ENCODE measurements at places on chromosomes 11 and 22.

- no peak for DNase-seq
These were observed 6.5 kb upstream of the NPAS4 start for GRCh38 chr11:66414120-66414934.

DNA sequence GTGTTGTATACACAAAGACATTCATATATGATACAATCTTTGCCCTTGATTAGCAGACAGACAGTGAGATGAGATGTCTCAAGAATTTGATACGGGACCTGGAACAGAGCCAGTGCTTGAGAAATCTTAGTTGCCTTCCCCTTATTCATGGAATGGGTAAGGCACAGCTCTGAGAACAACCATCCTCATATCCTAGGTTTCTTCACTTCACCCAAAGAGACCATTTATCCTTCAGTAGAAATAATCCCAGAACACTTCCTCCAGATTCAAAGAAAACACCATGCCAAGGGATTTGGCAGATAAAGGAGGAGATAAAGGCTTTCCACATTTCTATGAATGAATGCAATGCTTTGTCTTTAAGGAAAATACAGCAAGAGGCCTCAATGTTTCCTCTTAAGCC lies 8.8 kb upstream of the IZUMO1R start:
- DNase-seq: no peak

- no peak for DNase-seq
These were observed 6.3 kb downstream of the TTLL12 start for GRCh38 chr22:43180670-43181069.

- DNase-seq: no peak
These were observed 459.1 kb downstream of the MIAT start for GRCh38 chr22:27116312-27117086.

DNA sequence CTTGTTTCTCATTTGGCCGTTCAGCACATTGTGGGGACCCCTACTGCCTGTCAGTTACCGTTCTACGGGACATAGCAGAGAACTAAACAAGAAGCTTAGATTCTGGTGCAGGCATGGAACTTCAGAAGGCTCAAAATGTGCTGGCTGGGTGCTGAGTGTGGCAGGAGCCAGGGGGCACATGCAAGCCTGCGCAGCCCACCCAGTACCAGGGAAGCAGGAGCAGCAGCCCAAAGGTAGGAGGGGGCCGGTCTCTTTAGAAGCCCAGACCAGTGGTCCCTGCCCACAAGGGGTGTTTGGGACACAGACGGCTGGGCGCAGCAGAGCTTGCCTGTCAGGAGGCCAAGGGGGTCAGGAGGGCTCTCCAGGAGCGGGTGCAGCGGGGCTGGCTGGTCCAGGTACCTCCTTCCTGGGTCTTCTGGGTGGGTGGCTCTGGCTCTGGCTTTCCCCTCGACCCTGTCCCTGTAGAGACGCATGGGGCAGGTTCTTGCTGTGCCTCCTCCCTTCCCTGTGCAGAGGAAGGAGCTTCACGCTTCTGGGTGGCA lies 2.2 kb downstream of the PTDSS2 start:
- DNase-seq: no peak

GRCh38 chr11:86726118-86726753 lies 53.8 kb upstream of the ME3 start:
- DNase-seq: no peak

Data from NCI-H460 (cell line).